ENCODE measurements at places on chromosomes 7 and 10.

GRCh38 chr10:91167406-91167805 lies 53.1 kb upstream of the PCGF5 start:
- DNase-seq = no peak

GRCh38 chr10:48613016-48613415 lies 8.1 kb upstream of the ARHGAP22 start:
- no peak for DNase-seq

DNA sequence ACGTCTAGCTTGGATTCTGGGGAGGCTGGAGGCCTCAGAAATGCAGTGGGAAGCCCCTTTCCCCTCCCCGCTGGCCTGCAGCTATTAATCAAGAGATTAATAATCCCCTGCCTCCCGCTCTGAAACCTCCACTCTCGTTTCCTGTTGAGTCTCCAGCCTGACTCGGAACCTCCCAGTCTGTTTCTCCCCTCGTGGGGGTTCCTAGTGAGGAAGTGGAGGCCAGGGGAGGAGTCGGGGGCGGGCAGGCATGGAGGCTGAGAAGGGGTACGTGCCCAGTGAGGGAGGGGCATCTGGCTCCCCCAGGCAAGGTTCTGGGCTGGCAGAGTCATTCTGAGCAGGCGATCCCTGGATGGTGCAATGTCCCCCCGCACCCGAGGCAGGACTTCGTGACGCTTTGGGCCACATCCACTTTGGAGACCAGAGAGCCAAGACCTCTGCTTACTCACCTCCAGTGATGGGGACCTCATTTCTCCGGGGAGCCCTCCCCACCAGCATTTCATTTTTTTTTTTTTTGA lies 73.6 kb downstream of the COL26A1 start:
- DNase-seq = no peak

DNA sequence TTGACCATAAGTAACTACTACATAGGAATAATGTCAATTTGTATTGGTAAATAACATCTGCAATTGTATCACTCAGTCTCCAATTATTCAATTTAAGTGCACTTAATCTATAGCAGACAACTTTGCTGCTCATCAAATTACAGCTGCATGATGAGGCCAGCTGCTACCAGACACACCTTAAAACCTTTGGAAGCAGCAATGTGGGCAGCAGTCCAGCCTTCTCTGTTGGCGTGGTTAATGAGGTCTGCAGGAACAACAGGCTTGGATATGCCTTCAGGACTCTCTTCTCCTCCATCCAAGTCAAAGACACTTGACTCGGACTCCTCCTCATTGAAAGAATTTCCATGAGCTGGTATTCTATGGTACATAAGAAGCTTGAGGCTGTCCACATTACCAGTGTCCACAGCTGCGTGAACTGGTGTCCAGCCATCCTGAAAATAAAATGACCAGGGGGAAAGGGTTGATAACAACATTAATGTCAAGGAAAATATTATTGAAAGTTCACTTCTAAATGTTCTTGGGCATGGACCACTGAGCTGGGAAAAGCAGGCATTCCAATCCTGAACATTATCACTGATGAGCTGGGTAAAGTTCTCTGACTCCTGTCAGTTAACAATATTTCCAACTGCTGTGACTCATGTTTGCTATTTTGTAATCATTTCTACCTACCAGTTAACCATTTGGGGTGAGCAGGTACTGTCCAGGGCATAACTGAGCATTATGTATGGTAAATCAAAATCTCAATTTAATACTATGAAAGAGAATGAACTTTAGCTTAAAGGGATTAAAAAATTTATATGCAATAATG lies 95.7 kb downstream of the CTTNBP2 start:
- DNase-seq = no peak

DNA sequence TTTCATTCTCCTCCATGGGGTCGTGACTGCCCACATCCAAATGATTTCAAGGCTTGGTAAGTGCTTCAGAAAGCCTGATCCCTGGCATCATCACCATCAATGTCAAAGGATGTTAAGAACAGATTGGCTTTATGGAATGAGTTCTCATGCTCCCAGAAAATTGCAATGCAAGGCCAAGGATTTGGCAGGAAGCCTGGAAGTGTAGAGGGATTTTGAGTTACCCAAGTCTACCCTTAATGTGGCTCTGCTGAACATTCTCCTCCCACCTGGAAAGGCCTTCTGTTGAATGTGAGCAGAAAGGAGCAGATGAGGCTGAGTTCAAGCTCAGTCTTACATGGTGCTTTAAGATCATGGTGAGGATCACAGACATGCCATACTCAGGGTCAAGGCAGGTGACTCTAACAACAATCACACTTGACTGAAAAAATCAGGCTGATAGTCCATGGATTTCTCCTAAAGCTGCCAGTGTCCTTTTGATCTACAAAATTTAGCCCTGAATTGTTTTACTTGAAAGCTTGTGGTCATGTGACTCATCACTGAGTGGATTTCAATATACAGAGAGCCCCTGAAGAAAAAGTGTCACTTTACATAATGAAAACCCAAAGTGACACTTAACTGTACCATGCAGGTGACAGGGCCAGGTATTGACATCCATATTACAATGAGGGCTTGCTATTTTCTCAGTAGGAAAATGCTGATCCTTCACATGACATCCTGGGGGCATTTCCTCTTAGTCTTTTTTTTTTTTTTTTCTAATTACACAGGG lies 111.1 kb upstream of the PDLIM1 start:
- no peak for DNase-seq

GRCh38 chr7:28835800-28836199 lies 122.3 kb downstream of the TRIL start:
- no peak for DNase-seq

GRCh38 chr7:1839701-1840100 lies 169.6 kb downstream of the ELFN1 start:
- DNase-seq = no peak

GRCh38 chr10:69445041-69445440 lies 6.2 kb upstream of the TSPAN15 start:
- no peak for DNase-seq

DNA sequence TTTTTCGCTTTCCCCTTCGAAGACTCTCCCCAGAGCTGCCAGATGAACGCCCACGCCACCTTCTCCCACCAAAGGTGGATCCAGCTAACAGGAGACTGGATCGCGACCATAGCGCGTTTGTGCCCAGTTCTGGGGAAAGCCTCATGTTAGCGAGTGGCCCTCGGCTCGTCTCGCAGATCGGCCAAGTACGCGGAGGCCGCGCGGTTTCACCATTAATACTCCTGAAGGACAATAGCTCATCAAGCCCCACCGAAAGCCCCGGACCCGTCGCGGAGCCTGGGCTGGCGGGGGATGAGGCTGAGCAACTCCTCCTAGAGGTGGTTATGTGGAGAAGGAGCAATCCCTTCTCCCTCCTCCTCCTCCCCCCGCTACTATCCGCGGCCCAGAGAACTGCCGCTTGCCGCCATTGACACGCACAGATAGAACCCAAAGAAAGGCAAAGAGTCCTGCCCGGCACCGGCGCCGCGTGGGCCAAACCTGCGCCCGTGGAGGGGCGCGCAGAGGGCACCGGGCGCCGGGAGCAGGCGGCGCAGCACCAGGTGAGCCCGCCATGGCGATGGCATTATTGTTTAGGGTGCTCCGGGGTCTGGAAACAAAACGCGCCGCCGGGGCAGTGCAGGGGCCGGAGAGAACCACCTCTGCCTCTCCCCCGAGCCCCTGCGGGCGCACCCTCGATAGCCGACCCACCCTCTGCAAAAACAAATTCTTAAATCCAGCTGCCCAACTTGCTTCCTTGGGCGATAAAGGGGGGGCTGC lies at the start of gene MACROH2A2:
MACROH2A2 (plus strand) TSS at position 385 of the 756 bp plus-strand sequence. CDS start 22,813 bp downstream, outside the sequence.
- DNase-seq = peak; percentile 16

DNA sequence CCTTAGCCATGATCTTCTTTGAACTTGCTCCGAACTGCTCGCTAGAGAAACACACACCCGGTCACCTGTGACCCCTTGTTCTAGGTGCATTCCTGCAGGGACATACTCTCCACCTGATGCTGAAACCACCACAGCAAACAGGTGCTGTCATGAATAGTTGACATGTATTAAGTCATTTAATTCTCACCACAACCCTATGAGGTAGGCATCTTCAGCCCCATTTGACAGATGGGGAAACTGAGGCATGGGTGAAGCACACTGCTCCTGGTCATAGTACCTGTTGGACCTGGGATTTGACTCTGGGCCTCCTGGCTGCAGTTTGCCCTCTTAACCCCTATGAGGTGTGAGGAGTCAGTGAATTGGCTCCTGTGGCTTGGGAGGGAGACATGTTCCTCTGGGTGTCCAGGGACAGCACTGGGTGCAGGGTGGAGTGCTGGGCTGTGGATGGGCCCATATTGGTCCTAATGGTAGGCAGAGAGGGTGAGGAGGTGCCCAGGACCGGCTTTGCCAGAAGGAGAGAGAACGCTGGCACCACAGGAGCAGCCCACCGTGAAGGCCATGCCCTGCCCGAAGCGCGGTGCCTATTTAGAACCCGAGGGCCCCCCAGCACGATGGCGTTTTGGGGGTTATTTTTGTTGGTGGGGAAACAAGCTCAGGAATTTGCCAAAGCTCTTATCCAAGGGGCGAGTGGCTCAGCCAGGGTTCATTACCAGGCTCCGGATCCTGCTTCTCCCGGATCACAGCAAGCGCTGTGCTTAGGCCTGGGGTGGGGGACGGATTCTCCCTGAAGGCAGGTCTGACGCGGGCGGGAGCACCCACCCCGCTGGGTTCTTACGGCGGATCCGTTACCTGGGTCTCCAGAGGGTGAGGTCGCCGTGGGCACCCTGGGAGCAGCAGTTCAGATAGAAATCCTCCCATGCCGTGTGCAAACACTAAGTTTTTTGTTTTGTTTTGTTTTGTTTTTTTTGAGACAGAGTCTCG lies 52.3 kb downstream of the GLRX3 start:
- DNase-seq = no peak

- DNase-seq = no peak
Observed at GRCh38 chr10:17344206-17344605, 110.2 kb downstream of the ST8SIA6 start.

GRCh38 chr7:27640884-27641574 lies 21.7 kb downstream of the HIBADH start:
- no peak for DNase-seq

DNA sequence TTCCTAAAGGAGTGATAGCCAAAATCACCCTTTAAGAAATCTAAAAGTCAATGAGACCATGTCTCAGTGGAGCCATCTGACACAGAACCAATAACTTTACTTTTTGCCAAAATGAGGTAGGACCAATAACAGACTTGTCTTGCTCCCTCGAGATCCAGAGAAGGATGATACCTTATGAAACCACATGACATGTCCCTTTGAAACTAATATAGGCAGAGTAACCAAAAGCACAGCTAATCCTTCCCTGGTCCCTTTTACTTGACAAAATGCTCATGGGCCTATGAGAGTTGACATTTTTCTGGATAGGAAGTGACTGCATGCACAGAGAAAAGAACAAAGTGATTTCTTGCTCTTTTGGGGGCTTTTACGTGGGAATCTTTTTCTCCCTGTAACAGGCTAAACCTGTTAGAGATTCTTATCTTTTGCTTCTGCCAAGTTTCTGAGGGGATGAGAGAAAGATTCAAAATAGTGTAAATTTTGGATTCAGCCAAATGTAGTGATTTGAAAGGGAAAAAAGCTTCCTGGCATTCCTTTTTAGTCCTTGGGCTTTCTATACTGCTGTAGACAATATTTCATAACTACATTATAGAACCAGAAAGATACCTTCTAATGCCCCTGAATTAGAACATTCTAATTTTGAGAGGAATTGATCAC lies 87.6 kb downstream of the ARMH3 start:
- no peak for DNase-seq

DNA sequence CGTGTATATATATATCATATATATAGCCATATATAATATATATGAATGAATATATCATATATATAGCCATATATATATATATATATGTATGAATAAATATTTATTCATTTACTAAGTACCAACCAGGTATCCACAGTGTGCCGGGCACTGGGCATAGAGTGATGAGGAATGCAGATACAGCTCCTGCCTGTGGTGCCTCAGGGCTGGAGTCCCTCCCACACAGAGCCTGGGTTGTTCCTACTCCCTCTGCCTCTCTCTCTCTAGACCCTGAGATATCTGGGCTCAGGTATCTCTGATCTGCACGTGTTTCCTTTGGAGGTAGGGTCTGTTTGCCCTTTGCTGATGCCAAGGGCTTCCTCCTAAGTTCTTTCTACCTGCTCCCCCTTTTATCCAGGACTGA lies 1.4 kb upstream of the PLPP4 start:
- DNase-seq = no peak

DNA sequence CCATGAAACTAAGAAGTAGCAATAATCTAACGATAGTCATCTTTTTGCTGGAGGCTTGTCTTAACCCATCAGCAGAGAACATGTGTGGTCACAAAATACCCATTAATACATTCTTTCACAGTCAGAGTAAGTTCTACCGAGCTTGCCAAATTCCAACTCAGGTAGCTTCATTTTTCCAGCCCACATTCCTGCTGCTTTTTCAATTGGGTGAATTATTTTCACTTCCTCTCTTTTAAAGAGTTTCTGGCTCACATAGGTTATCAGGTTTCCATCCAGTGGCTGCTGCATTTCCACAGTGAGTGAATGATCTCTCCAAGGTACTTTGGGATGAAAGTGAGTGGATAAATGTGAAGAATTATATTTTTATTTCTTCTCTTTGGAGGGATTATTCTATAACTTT lies 233.1 kb downstream of the SEMA3E start:
- DNase-seq = no peak

DNA sequence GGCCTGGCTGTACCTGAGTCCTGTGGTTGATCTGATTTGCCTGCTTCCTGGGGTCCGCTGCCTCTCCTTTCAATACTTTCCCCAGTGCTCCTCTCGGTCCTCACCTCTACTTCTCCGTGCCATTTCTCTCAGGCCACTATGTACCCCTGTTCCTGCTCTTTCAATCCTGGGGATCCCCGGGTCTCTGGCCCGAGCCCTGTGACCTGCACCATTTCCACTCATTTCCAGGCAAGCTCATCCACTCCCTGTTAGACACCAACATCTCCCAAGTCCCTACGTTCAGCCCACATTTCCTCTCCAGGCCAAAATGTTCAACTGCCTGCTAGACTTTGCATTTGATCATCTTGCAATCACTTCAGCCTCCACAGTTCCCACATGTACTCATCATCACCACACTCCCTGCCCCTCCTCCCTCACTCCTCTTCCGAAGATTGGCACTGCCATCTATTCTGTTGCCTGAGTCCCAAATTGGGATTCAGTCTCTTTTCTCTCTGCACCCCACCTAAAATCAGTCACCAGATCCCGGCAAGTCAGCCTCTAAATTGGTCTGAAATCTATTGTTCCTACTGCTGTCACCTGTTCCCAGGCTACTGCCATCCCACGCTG lies 34.4 kb upstream of the ZMIZ1 start:
- no peak for DNase-seq

DNA sequence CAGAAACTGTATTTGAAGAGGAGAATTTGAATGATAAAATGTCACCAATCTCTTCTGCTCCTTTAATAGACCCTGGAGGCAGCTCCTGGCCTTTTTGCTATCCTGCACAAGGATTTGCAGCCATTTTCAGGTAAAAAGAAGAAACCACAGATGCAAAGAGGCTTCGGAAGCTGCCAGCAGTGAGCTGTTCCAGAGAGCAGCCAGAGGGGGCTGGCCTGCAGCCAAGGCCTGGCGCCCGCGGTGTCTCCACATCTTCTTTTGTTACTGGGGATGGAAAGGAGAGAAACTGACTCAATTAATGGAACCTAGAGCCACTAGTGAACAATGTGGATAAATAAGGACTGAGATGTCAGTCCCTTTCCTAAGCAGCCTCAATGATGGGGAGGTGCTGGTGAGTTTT lies 23.9 kb upstream of the GPR26 start:
- no peak for DNase-seq
